Brain microvascular endothelial cell (primary cell): ENCODE measurements at places on chromosomes 6 and 20.
A peak's percentile ranks its signal among the peaks of the same experiment; 100 is the strongest.

GRCh38 chr6:143225929-143226328 is 165.2 kb downstream of the AIG1 start:
- no peak for DNase-seq

GRCh38 chr6:48564036-48564820 is 453.2 kb upstream of the PTCHD4 start:
- DNase-seq = no peak

DNA sequence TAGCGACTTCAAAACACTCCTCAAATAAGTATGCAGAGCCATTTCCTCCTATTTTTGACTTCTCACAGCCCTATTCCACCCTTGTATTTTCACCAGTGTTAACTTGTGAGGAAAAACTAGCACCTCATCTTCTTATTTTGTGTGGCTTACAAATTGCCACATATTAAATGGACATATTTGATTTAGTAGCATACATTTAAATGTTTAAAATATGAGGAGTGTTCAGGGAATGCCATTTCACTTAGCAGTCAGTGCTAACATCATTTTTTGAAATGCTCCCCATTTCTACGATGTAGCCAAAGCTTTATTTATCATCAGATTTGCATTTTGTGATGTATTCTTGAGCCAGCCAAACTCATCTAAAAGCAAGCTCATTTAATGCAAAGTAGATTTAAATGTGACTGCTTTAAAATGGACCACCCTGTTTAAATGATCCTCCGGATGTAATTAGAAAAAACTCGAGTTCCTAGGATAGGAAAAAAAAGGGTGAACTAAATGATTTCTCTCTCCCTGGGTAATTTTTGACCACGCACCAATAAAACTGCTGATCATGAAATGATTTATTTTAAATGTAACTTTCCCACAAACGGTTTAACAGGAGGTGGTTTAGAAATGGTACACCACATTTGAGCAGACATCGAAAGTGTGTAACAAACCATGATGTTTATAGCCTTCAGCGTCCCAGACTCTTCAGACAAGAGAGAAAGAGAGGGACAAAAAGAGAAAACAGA is 172.6 kb downstream of the CD83 start:
- no peak for DNase-seq

- no peak for DNase-seq
These were observed 96.3 kb downstream of the MRPL14 start for GRCh38 chr6:44030812-44031454.

- DNase-seq = peak; percentile 20
These were observed 35.8 kb downstream of the SLC2A4RG start for GRCh38 chr20:63775096-63775978.

DNA sequence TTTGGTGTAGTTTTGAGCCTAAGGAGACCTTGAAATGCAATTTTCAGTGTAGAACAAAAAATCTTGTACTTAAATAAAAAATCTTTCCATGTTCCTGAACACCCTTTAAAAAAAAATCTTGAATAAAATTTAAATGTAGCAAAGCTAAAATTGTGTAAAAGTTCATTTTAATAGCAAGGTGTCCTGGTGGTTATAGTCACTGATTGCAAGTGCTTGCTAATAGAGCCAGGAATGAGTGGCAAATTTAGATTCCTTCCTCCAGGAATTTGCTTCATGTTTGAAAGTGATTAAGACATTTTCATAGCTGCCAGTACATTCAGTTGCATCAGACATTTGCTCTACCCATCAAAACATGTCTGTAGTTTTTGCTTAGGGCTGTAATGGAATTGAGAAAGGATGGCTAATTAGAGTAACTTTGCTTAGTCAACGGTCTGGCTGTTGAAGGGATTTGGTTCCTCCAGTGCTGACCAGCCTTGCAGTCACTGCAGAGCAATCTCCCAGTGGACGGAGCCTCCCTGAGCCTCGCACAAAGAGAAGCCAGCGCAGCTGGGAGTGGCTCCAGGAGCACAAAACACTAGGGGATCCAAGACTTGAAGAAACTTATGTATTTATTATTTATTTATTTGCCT is 36.5 kb downstream of the AKAP12 start:
- peak; percentile 53 for DNase-seq

DNA sequence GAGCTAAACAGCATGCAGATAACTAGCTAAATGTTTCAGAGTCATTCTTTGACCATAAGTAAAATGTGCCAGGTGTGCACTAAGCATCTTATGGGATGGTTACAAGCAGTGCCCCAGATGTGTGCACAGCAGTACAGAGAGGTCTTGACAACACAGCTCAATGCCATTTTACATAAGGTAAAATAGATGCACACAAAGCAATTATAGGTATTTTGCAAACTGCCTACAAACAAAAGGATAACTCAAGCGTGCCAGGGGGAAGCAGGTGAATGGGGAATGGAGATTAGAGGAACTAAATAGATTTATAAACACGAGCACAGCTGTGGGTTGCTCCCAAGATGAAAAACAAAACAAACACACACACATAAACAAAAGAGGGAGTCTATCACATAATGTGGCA is 64.8 kb downstream of the SLC2A10 start:
- no peak for DNase-seq

DNA sequence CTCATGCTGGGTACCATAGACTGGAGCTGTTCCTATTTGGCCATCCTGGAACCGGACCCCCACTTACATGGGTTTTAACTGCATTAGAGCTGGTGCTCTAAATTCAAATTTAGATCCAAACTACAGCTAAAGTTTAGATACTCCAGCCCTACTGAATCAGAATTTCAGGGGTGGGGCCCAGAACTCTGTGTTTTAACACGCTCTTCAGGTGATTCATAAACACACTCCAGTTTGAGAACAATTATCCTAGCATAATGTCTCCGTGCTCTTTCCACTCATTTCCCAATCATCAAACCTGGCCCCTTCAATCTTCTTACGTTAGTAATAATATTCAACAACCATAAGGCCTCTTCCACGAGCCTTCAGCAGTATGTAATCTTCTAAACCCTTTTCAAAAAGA is 15.3 kb downstream of the TRPC4AP start:
- DNase-seq = no peak

- DNase-seq = no peak
These were observed 19.1 kb upstream of the RANBP9 start for GRCh38 chr6:13730704-13731103.

DNA sequence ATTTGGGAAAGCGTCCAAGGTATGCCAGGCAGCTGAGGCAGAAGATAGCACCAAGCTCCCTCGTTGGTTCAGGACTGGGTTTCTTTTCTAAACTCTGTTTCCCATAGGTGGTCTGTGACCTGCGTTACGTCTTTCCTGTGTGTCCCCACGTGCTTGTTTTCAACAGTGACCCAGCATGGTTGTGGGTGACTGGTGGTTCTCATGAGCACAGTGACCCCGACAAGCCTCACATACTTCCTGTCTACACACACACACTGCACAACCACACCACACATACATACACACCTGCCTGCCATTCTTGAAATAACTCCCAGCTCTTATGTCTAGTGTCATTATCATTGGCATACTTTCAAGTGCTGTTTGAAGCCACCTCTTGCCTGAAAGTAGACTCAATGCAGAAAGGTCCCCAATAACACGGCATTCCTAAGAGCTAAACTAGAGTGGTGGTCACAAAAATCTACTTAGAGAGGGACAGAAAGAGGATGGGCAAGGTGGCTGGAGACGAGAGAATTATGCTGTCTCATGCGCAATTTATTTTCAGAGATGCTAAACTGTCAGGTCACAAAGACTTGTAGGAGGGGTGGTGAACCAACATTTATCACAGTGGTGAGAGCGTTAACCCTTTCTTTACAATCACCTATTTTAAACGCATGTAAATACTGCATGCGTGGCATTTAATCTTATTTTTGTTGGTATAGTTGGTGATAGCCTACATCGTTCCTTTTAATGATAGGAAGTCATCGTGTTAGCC is 66.7 kb downstream of the GCNT2 start:
- no peak for DNase-seq

GRCh38 chr20:21512634-21513180 is 1.2 kb downstream of the NKX2-2 start:
- no peak for DNase-seq

DNA sequence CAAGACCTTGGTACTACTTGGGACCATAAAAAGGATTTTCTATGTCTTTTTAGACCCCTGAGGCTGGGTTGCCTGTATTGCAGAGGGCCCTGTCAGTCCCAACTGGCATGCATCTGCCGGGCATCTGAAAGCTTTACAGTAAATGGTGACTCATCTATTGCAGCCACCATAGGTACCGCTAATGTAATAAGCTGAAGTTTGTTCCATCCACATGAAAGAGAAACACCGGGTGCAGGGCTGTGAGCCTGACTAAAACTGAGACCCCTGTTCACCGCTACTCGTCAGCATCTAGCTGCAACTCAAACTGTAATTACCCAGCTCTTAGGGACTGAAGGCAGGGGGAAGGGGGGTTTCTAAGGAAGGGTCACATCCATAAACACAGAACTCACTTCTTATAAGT is 49.5 kb downstream of the TRERF1 start:
- no peak for DNase-seq
